Stimulated activated CD8-positive, alpha-beta memory T cell treated with anti-CD3 and anti-CD28 coated beads, Interleukin-2, amount 100 ng/mL, for 48 hours (primary cell): ENCODE measurements at places on chromosomes 16 and 17.

- no peak for DNase-seq
Measured at GRCh38 chr17:59439262-59439661, 107.8 kb downstream of the YPEL2 start.

- no peak for DNase-seq
Measured at GRCh38 chr17:82497483-82498405, 21.8 kb upstream of the FOXK2 start.

DNA sequence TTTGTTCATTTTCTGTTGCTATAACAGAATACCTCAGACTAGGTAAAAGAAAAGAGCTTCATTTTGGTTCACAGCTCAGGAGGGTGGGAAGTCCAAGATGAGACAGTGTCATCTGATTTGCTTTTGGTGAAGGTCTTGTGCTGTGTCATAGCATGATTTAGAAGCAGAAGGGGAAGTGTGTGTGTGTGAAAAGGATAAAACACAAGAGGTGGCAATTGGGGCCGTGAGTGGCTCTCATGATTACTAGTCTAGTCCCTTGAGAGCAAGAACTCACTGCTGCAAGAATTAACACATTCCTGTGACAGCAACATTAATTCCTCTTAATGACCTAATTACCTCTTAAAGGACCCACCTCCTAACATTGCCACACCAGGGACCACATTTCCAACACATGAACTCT lies 8.3 kb downstream of the SLC35G3 start:
- DNase-seq, result no peak

DNA sequence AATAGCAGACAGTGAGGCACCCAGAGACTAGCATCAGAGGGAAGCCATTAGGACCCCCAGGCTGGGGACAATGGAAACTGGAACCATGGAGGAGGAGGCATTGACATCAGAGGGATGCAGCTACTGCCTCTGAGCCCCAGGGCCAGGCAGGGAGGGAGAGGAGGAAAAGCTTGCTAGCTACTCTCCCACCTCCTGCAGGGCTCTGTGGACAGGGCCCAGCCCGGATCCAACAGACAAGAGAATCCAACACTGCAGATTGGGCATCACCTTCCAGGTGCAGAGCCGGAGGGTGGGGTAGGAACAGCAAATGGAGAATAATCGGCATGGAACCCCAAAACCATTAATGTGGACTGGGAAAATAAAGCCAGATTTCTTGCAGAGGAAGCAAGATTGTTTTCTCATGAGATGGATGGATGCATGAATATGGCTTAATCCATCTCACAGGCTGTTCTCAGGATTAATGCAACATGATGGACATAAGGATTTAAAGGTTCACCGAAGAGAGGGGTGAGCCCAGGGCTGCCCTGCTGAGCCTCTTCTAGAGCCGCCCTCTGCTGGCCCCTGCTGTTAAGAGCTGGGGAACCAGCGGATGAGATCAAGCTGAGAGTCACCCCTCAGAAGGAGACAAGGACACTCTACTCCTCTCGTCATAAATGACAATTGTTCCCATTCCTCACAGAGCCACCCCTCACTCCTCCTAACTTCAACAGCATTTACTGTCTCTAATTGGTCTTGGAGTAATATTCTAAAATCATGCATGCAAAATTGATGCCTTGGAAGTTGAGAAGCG lies 48.8 kb downstream of the DNAH3 start:
- peak; percentile 2 for DNase-seq

- no peak for DNase-seq
Measured at GRCh38 chr16:66164581-66165247, 201.8 kb upstream of the CDH5 start.

- no peak for DNase-seq
Measured at GRCh38 chr17:19935169-19935568, 42.5 kb downstream of the AKAP10 start.

DNA sequence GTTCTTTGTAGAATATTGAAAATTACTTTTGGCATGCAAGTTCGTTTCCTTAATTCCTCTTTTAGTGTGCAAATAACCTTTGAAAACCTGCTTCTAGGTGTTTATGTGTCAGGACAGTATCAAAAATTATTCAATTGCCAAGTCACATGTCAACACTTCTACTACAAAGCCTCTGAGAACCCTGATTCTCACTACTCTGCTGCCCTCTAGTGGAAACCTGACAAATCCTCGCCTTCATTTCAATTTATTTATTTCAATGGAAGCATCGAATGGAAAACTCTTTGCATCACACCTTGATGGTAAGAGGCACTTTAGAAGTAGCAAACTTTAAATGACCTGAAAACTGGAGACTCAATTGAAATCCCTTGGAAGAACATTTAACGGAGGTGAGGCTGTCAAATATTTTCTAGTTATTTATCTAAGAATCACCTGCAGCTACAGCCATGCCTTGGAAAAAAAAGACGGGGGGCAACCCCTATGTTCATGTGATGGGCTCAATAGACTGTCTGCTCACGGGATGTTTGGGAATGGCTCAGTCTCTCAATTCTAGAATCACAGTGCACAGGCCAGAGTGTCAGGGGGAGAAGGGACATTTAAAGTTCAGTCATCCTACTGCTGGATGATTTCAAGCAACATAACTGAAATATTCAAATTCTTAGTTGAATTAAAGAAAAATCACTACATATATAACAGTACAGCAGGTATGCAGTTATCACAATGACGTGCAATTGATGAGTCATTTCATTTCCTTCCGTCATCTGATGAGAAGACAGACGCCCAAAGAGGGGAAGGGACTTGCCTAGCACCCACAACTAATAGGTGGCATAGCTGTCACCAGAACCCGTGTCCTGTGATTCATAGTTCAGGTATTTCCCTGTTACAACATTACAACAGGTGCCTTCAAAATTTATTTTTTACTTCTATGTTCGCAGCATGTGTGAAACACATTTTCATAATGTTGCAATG lies 563.9 kb downstream of the TOX3 start:
- no peak for DNase-seq

DNA sequence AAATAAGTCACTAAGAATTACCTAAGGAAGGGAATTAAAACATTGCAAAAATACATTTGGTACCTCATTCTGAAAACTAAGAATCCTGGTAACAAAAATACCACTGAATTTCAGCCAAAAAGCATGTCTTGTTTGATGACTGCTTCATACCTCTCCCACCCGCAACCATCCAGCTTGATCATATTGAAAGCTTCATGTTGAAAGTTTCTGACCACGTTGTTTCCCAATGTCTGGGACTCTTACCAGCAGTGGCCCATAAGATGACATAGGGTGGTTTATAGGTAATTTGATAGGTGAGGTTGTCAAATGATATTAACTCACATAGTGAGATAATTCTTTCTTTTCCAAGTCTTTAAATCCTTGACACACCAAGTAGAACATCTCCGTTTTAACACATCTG lies 139.3 kb downstream of the CDH11 start:
- no peak for DNase-seq

DNA sequence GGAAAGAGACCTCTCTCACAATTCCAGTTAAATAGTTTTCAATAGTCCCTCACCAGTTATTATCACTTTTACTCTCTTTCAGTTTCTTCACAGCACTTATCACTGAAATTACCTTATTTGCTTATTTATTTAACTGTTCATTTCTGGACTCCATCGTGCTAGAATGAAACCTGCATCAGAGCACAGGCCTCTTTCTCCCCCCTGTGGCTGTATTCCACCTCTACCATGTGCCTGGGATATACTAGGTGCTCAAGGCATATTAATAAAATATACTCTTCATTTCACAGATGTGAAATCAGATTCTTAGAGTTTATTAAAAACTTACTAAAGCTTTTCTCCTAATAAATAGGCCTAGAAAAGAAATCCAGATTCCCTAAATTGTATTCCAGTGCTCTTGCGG lies 308.9 kb upstream of the MON1B start:
- DNase-seq, result no peak

DNA sequence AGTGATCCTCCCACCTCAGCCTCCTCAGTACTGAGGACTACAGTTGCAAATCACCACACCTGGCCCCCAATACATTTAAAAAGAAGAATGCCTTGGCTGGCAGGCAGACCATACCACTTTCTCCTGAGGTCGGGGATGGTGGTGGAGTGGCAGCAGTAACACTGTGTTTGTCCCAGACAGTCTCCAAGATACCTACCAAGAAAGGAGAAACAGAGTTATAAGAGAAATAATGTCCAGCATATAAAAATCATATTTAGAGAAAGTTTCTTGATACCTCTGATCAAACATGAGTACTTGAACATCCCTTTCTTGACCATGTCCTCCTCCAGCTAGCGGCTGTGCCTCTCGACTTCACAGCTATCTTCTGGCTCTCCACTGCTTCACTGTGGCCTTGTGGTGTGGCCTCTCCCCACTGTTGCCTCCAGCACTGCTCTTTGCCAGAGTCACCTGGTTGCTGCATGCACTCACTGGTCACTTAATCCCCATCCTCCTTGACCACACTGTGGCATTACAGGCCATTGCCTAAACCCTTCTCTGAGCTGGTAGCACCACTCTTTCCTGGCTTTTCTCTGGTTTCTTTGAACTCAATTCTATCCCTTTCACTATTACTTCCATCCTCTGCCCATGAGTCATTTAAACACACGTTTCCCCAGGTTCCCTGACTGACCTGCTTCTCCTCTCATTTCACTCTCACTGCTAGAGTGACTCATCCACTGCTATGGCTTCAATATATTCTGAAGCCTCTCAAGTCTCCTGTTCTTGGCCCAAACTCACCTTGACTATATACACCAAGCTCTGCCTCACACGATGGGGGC lies 45.2 kb downstream of the XPO6 start:
- no peak for DNase-seq

DNA sequence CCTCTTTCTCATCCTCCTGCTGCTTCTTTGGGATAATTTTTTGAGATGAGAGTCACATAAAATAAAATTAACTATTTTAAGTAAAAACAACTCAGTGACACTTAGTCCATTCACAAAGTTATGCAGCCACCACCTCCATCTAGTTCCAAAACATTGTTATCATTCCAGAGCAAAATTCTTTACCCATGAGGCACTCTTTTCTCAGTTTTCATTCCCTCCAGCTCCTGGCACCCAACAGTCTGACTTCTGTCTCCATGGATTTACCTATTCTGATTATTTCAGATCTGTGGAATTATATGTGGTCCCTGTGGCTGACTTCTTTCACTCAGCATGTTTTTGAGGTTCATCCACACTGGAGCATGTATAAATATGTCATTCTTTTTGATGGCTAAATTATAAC lies 239.9 kb upstream of the DYNLRB2 start:
- no peak for DNase-seq

- no peak for DNase-seq
Measured at GRCh38 chr17:5708344-5708743, 124.0 kb upstream of the NLRP1 start.

GRCh38 chr17:15657868-15658267 lies 26.2 kb downstream of the TRIM16 start:
- DNase-seq, result no peak

- no peak for DNase-seq
Measured at GRCh38 chr17:81537343-81537855, 9.2 kb downstream of the FSCN2 start.

- DNase-seq, result no peak
Measured at GRCh38 chr16:80121522-80121909, 419.3 kb upstream of the DYNLRB2 start.

GRCh38 chr17:2798678-2799077 lies 2.4 kb downstream of the RAP1GAP2 start:
- no peak for DNase-seq

- DNase-seq, result peak; percentile 0
Measured at GRCh38 chr17:54754560-54754959, 146.1 kb upstream of the TOM1L1 start.

DNA sequence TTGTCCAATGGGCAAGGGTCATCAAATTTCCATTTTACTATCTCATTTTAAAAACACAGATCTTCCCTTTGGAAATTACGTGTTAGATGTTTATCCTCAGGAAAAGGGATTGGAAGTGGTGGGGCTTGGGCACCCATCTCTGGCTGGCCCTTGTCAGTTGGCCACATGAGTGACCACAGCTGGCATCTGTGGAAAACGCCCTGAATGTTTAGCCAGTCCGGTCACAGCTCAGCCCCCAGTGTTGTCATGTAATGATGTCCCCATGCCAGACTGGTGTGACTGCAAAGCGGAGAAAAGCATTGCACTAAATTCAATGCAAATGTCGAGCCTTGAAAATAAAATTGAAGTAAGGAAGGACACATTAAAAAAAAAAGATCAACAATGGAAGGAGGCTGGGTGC lies 53.0 kb downstream of the TMC6 start:
- DNase-seq, result no peak

- DNase-seq, result no peak
Measured at GRCh38 chr17:27532269-27533263, 76.3 kb downstream of the KSR1 start.

GRCh38 chr17:81509972-81510784 lies 2.4 kb downstream of the ACTG1 start:
- no peak for DNase-seq

- no peak for DNase-seq
Measured at GRCh38 chr17:70655176-70655958, 486.0 kb downstream of the KCNJ2 start.

DNA sequence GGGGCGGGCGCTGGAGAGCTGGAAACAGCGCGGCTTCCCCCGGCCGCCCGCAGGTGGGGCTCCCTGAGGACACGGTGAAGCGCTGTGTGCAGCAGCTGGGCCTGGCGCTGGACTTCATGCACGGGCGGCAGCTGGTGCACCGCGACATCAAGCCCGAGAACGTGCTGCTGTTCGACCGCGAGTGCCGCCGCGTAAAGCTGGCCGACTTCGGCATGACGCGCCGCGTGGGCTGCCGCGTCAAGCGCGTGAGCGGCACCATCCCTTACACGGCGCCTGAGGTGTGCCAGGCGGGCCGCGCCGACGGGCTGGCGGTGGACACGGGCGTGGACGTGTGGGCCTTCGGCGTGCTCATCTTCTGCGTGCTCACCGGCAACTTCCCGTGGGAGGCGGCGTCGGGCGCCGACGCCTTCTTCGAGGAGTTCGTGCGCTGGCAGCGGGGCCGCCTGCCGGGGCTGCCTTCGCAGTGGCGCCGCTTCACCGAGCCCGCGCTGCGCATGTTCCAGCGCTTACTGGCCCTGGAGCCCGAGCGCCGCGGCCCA lies 27.8 kb downstream of the SBK1 start:
- DNase-seq, result no peak

DNA sequence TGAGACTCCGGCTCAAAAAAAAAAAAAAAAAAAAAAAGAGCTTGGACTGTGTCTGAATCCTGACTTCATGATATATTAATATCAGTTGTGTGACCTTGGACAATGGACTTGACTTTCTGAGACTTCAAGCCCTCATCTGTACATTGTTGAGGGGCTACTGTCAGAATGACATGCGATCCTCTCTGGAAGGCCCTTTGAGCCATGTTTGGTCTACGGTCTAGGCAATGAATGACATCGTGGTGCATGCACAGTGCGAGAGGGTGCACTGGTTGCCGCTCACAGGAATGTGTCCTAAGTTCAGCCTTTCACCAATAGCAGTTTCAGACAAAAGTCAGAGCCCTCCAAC lies 43.0 kb upstream of the ZNF629 start:
- DNase-seq, result no peak

- no peak for DNase-seq
Measured at GRCh38 chr17:2423271-2423670, 22.4 kb upstream of the MNT start.

DNA sequence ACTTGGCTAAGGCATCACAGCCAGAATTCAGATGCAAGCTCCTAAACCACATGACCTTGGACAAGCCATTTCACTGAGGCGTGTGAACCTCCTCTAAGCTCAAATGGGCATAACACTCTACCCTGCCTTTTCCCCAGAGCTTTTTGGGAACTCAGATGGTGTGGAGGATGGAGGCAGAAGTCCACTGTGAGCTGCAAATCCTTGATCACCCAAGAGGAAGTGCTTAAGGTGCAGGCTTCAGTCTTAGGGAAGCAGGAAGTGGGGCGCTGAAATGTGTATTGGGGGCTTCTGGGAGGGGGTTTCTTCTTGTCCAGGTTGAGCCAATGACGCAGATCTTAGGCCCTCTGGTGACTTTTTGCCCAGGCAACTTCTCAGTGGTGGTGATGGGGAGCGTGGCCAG lies 12.9 kb downstream of the CIITA start:
- DNase-seq, result no peak
